ENCODE measurements at places on chromosomes 4 and X.

DNA sequence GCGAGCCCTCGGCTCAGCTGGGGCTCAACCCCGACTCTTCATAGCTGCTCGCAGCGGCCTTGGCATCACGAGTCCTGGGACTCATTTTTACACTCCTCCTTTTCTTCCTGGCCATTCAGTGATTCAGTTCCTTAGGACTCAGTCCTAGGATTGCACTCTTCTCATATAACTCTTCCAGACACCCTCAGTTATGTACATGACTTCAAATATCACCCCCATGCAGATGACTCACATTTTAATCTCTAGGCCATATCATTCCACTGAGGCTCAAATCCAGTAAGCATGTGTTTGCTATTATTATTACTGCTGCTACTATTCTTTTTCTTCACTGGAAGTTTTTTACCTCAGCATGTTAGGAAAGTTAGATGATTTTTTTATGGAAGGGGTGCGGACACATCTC is 14.4 kb downstream of the ITGB1BP2 start:
- no peak for DNase-seq

GRCh38 chr4:187387739-187388138 is 607.8 kb upstream of the ZFP42 start:
- DNase-seq = no peak

- no peak for DNase-seq
Observed at GRCh38 chr4:84914686-84915395, 51.6 kb downstream of the WDFY3 start.

DNA sequence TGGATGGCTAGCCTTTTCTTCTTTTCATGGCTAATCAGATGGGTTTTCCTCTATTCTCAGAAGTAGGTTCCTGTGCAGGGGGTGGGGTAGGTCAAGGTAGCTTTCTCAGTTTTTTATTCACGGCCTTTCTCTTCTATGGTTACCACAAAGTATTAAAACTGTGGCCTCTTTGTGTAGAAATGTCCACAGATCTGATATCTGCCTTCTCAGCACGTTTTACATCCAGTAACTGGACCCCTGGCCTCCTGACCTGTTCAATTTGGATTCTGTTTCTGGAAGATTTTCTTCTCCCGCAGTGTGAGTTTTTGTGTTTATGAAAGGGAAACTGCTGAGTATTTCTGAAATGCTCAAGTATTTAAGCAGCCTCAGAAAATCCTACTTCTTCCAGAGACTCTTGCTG is 688.5 kb downstream of the RAPGEF2 start:
- no peak for DNase-seq

DNA sequence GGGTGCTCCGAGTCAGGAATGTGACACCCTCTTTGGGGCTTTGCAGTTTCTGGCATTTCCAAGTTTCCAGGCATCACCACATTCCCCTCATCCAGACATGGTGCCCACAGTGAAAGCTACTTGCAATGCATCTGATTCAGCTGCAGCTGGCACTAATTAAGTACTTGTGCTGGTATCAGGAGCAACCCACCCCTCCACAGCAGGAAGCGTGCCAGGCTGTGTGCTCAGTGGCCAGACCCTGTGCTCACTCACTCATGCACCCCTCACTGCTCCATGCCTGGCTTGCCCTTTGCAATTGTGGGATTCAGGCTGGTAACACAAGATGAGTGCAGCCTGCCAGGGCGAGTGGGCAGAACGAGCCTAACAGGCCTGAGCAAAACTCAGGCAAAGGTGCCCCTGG is 271.2 kb downstream of the EPHA5 start:
- no peak for DNase-seq

- no peak for DNase-seq
Observed at GRCh38 chrX:41449615-41450014, 2.5 kb downstream of the NYX start.

DNA sequence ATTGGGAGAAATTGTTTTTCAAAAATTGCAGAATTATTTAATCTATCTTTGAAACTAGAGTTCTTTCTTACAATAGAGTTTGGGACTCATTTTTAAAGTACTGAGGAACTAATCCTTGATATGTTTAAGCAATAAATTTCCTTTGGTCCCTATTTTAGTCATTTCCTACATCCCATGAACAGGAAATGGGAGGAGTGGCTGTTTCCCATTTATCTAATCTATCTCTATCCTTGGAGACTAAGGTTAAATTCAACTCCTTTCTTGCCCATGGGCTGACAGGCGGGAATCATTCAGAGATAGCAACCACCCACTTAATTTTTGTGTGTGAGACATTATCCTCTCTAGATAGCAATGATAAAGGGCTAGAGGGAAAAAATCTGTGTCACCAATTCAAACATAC is 131.6 kb upstream of the EMCN start:
- no peak for DNase-seq

DNA sequence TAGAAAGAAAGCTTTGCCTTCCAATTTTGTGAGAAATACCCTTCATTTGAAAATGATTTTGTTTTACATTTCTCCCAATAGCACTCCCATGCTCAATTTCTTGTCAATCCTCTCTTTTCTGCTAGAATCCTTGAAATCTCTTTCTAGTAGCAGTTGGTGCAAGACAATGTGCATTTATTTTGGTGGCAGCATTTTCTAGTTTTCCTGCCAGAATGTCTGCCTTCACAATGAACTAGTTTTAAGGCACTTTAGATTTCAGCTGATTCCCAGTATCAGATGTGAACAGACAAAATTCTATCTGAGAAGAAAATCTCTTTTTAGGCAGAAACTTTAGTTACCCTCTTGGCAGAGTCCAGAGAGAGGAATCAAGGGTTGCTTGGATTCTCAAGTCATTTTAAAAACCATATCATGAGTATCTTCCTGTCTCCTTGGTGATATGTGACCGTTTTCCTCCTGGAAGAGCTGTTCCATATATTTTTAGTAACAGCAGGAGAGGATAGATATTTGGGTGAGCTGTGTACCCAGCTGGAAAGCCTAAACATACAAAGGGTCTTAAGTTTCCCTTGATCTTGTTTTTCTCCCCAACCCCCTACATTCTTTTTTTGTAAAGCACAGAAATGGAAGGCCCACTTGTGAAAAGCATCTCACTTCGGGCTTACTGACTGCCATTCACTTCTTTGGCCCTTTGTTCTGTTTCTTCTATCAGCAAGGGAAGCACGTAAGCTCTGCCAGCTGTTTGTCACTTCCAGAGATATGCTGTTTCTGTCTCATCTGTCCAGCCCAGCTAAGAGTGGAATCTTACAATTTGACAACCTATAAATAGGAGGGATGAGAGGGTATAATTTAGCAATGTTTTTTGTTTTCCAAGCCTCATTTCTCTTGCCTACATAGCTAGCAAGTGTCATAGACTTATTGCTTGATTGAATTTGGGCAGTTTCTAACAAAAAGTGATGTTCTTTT is 38.7 kb downstream of the TSPAN7 start:
- DNase-seq = no peak

DNA sequence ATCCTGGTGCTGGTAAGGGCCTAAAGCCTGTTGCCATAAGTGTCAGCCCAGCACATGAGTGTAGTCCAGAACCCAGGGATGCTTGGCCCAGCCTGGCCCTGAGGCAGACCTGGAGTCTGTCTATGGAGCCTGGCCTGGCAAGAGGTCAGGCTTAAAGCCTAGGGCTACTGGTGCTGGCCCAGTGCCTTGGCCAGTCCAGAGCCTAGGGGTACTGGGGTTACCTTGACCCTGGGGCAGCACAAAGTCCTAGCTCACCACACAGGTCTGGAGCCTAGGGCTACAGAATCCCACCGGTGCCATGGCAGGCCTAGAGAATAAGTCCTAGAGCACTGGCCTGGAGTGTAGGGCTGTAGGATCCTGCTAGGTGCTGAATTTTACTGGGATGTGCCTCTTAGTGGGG is 393.8 kb downstream of the MAGEE1 start:
- DNase-seq = no peak

DNA sequence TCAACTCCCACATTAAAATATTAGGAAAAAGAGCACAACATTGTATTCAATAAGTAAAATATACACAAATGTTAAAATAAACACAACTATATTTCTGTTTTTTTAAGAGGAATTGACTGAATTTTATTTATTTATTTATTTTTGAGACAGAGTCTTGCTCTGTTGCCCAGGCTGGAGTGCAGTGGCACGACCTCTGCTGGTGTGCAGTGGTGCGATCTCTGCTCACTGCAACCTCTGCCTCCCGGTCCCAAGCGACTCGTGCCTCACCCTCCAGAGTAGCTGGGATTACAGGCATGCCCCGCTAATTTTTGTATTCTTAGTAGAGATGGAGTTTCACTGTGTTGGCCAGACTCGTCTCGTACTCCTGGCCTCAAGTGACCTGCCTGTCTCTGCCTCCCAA is 31.4 kb downstream of the TEX13A start:
- DNase-seq = no peak

- DNase-seq = peak; percentile 21
Observed at GRCh38 chr4:137754652-137755471, 222.6 kb upstream of the PCDH18 start.

Data from renal cortex interstitium (tissue), 15 donors.